A172 (cell line): ENCODE measurements at places on chromosomes 4 and X.

- no peak for DNase-seq
These were observed 284.9 kb downstream of the RPA4 start for GRCh38 chrX:97168646-97169045.

DNA sequence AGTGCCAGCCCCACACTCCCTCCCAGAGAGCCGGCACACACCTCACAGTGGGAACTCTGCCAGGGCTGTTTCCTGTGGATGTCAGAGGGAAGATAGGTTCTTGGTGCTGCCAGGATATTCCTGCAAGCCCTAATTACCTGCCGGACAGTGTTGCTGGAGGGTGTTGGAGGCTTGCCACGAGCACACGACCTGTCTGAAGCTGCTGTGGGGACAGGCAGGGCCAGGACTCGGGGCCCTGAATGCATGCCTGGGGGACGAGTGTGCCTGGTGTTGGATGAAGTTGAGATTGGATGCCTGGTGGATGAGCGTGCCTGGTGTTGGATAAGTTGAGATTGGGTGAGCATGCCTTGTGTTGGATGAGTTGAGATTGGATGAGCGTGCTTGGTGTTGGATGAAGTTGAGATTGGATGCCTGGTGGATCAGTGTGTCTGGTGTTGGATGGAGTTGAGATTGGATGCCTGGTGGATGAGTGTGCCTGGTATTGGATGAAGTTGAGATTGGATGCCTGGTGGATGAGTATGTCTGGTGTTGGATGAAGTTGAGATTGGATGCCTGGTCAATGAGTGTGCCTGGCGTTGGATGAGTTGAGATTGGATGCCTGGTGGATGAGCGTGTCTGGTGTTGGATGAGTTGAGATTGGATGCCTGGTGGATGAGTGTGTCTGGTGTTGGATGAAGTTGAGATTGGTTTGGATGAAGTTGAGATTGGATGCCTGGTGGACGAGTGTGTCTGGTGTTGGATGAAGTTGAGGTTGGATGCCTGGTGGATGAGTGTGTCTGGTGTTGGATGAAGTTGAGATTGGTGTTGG lies 23.2 kb upstream of the UVSSA start:
- peak; percentile 87 for DNase-seq

DNA sequence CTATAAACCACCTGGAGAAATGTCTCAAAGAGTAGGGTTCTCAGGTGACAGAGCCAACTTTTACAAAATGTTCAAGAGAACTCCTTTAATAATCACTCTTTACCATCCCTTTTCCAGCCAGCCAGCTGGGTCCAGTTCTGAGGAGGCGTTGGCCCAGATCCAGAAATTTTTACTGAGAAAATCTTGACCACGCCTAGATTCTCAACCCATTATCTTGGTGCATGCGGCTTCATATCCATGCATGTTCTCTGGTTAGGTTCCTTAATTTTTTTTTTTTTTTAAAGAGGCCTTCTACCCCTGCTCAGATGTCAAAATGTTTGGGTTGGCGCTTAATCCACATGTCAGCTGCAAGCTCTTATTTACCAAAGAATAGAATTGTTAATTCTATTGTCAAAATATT lies 12.0 kb upstream of the MAP7D2 start:
- peak; percentile 19 for DNase-seq

DNA sequence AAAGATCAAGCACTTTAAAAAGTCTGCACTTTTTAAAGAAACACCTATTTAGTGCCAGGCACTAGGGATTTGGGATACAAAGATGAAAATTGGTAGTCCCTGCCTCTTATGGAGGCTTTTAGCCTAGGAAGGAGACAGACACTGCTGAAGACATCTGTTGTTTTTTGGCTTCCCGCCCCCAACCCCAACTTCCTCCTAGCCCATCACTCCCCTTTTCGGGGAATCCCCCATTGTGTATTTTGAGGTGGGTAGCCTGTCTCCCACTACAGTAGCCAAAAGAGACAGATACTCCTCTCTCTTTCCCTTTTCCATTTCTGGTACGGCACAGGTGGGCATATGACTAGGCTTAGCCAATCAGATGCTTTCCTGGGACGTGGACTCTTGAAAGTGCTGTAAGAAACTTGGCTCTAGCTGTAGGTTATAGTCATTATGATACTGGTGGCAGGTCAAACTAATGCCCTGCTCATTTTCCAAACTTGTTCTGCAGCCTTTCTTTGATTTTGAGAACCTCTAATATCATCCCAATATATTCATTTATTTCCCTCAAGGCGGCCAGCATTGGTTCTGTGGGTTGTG lies 194.6 kb upstream of the RBPJ start:
- DNase-seq = no peak

- DNase-seq = no peak
These were observed 920 bp downstream of the HTT-AS start for GRCh38 chr4:3073158-3074077.

DNA sequence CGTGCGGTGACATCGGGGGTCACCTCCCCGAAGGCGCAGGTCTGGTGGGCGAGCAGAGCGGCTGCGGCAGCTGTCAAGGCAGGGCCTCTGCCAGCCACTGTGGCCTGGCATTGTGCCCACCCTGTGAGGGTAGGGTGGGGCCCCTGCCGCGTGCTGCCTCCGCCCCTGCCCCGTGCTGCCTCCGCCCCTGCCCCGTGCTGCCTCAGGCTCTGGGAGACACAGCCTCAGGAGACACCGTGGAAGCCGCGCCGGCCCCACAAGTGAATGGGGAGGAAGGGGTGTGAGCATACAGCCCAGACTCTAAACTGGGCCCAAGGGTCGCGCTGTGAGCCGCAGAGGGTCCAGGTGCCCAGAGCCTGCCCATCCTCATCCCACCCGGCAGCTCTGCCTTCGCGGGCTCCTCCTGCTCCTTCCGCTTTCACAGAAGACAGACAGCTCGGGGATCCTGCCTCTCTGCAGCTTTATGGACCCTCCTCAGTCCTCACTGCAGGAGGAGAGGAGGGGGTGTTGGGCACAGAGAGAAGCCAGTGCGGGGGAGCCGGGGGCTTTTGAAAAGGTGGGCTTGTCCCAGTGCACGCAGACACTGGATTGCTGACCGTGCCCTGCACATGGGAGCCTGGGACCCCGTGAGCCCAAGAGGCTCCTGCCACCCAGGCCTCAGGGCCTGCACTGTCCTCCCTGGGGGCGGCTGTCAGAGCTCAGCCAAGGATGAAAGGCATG lies 27.4 kb downstream of the PCGF3 start:
- DNase-seq = no peak

GRCh38 chr4:172858731-172859230 lies 309.8 kb upstream of the GALNT7 start:
- peak; percentile 11 for DNase-seq

GRCh38 chr4:95798003-95798402 lies 41.9 kb upstream of the PDHA2 start:
- DNase-seq = no peak

GRCh38 chrX:154409222-154409871 lies at the start of gene DNASE1L1:
TSS of gene DNASE1L1 (minus strand) at chrX:154409254. CDS start at chrX:154405568, 3,686 bp downstream.
- DNase-seq = peak; percentile 94

- DNase-seq = no peak
These were observed 25.7 kb downstream of the GEMIN8 start for GRCh38 chrX:14003876-14004425.

- no peak for DNase-seq
These were observed 482.3 kb downstream of the TRAM1L1 start for GRCh38 chr4:116603096-116603495.

DNA sequence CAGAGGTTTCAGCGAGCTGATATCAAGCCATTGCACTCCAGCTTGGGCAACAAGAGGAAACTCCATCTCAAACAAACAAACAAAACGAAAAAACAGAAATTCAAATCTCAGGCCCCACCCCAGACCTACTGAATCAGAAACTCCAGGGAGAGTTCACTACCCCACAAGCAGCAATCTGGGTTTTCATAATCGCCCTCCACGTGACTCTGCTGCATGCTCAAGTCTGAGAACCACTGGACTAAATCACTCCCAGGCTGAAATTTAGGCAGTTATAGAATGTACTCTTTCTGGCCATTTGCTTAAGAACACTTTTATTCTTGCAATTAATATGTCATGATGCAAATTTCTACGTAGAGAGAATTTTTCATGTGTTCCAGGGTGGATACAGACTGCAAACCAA lies 287.3 kb downstream of the USP46 start:
- DNase-seq = no peak

DNA sequence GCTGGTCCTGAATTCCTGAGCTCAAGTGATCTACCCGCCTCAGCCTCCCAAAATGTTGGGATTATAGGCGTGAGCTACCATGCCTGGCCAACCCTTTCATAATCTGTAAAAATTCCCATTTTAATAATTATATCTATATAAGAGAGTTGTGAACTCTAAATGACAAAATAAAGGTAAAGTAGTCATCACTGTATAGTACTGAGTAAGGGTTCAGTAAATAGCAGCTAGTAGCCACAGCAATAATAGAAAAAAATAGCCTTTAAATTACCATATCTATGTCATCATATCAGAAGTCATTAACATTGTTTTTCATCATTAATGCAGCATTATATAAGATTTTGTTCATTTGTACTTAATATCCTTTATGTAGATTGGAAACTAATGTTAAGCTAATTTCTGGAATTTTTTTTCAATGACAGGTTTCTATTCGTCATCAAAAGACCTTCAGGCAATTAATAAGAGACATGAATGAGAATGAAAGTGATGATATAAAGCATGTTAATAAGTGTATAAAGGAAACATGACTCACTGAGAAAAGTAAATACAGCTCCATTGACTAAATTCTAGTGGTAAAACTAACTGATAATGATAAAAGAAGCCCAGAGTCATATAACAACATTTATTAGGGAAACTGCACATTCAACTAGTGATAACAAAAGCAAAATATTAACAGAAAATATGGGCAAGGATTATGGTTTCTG lies 85.9 kb upstream of the UGT8 start:
- peak; percentile 11 for DNase-seq

DNA sequence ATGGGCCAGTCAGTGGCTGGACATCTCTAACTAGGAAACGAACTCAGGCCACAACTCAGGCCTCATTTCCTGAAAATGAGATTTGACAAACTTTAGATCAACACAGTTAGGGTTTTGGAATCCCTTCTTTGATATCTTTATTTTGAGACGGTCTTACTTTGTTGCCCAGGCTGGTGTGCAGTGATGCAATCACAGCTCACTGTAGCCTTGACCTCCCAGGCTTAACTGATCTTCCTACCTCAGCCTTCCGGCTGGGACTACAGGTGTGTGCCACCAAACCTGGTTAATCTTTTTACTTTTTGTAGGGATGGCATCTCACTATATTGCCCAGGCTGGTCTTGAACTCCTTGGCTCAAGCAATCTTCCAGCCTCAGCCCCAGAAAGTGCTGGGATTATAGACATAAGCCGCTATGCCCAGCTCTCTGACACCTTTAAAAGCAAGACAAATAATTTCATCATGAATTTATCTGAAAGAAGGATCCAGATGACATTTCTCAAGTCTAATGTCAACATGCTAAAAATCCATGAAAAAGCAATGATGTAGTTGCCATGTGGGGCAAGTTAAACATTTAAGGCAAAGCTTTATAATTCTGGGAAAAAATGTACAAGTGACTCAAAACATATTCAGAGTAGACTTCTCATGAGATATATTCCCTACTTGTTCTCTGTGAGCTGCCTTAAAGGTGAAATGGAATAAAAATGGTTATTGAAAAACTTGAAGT lies 89.1 kb upstream of the CBR4 start:
- DNase-seq = no peak

GRCh38 chr4:110492522-110492921 lies 16.6 kb downstream of the ENPEP start:
- DNase-seq = no peak

- no peak for DNase-seq
These were observed 7.4 kb upstream of the TAPT1 start for GRCh38 chr4:16233569-16234177.

GRCh38 chr4:57490520-57491255 lies 380.5 kb upstream of the IGFBP7 start:
- DNase-seq = peak; percentile 41

GRCh38 chrX:40174854-40175510 lies 77.2 kb upstream of the BCOR start:
- no peak for DNase-seq

- DNase-seq = peak; percentile 81
These were observed 79.5 kb upstream of the MAGEB10 start for GRCh38 chrX:27728291-27728690.

DNA sequence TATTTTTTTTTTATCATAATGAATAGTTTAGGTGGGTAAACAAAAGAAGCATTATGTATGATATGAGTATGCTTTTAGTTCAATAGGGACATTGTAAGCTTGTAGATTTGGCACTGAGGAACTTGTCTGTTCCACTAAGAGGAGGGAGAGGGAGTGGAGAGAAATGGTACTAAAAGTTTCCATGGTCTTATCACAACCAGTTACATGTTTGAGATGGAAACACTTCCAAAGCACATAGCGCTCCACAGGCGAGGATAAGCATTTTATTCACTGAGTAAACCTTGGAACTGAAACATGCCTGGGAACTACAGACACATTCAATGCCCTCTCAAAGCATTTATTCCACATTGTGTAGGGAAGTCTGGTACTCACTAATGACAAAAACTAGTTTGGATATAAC lies 15.5 kb downstream of the MYOZ2 start:
- no peak for DNase-seq

DNA sequence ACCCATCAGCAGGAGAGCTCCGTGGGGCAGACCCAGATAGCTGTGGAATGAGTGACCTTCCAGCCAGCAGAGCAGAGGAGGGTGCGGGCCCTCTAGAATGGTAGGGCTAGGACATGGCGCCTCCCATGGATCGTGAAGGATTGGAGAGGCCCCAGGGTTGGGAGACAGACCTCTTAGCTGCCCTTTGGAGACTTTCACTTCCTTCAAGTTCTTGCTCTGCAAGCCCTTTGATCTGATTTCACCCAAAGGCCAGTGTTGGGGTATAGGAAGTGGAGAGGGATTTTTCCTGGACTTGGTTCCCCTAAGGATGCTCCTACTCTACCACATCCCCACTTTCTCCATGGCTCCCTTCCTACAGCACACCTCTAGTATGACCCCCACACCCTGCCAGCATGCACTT lies 3.0 kb downstream of the SASH3 start:
- no peak for DNase-seq

DNA sequence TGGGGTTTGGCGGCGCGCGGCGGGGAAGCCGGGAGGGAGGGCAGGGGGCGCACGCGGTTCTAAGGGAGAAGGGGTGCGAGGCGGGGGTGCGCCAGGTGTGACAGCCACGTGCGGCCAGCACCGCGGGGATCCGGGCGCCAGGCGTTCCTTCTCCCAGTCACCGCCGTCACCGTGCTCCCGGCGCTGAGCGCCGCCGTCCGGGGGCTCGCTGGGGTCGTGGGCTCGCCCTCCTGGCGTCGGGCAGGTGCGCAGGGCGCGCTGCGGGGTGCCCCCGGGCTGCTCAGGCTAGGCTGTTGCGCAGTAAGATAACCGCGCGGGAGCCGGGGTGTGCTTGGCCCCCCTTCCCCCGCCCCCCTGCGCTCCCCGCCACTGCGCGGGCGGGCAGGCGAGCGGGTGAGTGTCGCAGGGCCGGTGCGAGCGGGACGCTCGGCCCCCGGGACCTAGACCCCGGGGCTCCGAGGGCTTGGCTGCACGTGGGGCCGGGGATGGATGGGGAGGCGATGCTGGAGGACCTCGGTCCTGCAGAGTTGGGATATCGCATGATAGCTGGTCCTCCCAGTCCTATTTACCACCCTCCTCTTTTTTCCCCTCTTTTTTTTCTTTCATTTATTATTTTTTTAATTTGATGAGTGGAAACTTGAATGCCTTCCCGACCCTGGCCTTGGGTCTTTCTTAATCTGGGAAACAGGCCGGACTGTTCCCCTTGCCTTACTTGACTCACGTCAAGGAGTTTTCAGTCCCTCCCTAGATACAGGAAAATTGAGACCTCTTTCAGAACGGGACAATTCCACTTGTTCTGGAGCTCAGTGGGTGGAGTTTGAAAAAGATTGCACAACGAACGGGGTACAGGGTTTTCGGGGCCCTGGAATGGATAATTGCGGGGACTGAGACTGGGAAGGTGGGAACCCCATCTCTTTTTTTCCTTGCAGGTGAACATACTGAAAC lies 797 bp downstream of the TXLNG start:
- no peak for DNase-seq
